ENCODE measurements at places on chromosomes 3 and 15.
A peak's percentile ranks its signal among the peaks of the same experiment; 100 is the strongest.

GRCh38 chr3:139751789-139752188 is 74.0 kb upstream of the NMNAT3 start:
- DNase-seq = no peak

GRCh38 chr15:94290730-94291129 is 59.4 kb downstream of the MCTP2 start:
- no peak for DNase-seq

- no peak for DNase-seq
Measured at GRCh38 chr3:14765576-14766427, 53.0 kb upstream of the FGD5 start.

- no peak for DNase-seq
Measured at GRCh38 chr3:188052169-188053035, 101.6 kb upstream of the LPP start.

GRCh38 chr15:74768771-74769342 is 13.0 kb upstream of the CSK start:
- peak; percentile 74 for DNase-seq

DNA sequence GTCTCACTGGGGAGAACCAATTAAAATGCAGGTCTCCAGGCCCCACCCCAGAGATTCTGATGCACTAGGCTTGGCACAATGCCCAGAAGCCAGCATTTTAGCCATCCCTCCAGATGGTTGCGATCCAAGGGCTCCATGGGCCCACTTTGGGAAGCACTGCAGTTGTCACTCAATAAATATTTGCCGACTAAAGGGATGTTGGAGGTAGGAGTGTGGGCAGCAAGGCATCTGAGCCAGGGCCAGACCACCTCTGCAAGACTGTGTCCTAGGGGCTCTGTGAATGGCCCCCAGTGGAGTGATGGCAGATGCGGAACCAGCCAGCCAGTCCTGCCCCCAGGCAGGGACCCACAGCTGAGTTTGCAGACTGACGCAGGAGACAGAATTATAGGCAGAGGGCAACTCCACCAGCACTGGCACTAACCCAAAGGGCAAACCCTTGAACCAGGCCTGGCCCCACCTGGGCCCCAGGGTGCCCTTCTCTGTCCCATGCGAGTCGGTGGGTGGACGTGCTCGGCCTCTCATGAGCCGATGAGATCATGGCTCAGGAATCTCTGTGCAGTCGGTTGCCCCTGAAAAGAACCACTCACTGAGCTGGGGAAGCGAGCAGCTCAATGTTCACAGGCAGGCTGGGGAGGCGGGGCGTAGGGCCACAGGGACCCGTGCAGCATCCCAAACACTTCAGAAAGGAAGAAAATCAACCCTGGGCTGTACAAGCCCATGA is 49.7 kb downstream of the SEMA5B start:
- peak; percentile 94 for DNase-seq

- no peak for DNase-seq
Measured at GRCh38 chr3:9107738-9108137, 141.7 kb downstream of the SRGAP3 start.

DNA sequence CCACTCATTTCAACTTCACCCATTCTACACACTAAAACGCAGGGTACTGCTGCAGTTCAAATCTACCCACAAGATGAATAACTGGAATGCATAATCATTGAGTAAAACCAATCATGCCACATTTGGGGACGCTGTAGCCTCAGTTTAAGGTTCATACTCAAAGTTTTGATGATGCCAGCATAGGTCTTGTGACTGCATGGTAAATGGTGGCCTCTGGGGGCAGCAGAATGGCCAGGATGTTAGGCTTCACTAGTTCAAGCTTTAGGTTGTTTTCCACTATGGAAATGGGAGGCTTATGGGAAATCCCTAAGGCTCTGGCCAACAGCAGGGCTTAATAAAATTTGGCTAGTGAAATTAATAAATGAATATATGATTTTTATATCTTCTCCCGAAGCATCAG is 104.3 kb upstream of the TSC22D2 start:
- DNase-seq = no peak

DNA sequence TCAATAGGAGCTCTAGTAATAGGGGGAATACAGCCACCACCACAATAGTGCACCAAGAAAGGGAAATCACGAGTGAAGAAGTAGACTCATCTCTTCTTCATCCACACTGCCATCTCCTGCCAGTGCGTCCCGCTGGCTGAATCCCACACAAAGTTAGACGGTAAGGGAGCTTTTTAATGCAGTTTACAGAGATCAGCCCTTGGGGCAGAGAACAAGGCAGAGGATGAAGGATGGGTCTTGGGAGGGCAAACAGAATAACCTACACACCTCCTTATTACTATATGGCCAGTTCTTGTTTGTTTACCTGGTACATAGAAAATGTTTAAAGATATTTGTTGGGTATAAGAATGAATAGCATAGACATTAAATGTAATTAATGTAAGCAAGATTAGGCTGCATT is 11.0 kb upstream of the DPH6 start:
- no peak for DNase-seq

DNA sequence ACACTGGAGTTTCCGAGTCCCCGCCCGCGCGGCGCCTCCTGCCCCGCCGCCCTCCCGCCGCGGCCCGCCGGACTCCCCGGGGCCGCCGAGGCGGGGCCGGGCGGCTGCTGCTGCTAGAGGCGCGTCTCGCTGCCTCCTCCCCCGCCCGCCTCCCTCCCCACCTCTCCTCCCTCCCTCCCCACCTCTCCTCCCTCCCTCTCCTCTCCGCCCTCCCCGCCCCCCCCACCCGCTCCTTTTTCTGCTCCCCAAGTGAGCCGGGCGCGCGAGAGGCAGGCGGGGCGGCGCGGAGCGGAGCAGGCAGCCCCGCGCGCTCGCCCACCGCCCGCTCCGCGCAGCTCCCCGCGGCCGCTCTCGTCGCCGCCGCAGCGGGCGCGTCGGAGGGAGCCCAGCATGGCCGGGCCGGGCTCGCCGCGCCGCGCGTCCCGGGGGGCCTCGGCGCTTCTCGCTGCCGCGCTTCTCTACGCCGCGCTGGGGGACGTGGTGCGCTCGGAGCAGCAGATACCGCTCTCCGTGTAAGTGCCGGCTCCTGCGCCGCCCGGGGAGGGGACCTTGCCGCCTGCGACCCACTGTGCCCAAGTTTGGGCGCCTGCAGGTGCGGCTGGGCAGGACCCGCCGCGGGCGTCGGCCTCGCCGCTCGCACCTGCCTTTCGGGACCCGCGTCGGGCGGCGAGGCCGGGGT is at the start of gene CACNA2D3:
Gene CACNA2D3, plus strand, starts transcription at position 229 of the 679 bp plus-strand sequence.
- peak; percentile 76 for DNase-seq

GRCh38 chr15:31840849-31841476 is 189.4 kb upstream of the CHRNA7 start:
- DNase-seq = peak; percentile 78

GRCh38 chr3:42148982-42149432 is 57.9 kb downstream of the TRAK1 start:
- DNase-seq = peak; percentile 86

GRCh38 chr3:45055032-45055410 is 28.9 kb downstream of the CLEC3B start:
- DNase-seq = peak; percentile 48

DNA sequence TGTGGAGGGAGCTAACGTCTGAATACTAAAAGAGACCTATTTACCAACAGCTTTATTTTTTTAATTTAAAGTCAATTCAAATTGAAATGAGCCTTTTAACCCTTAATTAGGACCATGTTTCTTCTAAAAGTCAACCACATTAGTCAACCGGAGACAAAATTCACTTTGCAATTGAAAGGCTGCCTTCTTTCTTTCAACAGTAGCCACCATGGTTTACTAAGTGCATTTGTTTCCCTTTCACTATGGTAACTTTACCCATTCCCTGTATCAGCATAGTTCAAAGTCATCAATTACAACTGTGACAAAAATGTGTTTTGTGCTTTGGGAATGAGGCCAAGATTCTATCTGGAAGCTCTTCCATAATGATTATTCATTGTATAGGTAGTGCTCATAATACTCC is 225.4 kb downstream of the EPHA3 start:
- no peak for DNase-seq

GRCh38 chr15:64092864-64093626 is 593 bp downstream of the CIAO2A start:
- DNase-seq = peak; percentile 62

- DNase-seq = no peak
Measured at GRCh38 chr3:14539742-14540491, at the start of gene GRIP2. Gene GRIP2, minus strand, starts transcription at chr3:14540342. Its CDS starts 34 bp downstream, at chr3:14540308.

DNA sequence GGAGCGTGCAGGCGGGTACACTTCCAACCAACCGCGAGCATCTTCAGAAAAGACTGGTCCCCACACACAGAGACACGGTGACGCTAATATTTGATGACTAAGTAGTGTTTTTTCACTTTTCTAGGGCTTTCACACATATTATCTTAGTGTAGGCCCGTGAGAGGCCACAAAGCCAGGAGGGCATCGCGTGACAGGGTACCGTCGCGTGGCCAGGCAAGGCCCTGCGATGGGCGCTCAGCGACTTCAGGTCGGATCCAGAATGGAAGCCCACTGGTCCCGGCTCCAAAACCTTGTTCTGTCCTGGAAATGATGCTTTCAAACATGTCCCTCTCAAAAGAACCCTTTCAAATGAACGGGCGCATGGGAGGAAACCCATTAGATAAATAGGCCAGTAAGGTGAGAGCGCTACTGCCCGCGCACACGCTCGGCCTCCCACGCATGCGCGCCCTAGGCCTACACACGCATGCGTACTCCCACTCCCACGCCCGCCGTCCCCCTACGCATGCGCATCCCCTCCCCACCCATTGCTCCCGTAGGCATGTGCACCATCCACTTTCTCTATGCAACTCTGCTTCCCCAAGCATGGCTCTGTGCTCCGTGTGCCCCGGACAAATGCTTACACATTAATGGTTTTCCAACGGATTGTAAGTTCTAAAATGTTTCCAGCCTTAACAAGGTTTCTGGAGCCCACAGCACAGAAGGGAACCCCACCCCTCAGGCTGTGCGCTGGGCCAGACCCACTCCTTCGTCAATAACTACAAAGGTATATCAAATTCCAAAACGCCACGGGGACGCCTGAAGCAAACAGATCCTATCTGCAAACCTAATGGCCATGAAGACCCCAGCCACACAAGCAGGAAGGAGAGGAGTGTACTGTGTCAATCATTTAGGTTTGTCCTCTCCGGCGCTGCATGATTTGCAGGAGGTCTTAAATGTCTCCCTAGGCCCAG is 72.1 kb downstream of the OCA2 start:
- DNase-seq = no peak

- no peak for DNase-seq
Measured at GRCh38 chr3:61192222-61192621, 59.0 kb downstream of the FHIT start.

GRCh38 chr15:91055548-91056331 is 33.3 kb upstream of the VPS33B start:
- peak; percentile 84 for DNase-seq

DNA sequence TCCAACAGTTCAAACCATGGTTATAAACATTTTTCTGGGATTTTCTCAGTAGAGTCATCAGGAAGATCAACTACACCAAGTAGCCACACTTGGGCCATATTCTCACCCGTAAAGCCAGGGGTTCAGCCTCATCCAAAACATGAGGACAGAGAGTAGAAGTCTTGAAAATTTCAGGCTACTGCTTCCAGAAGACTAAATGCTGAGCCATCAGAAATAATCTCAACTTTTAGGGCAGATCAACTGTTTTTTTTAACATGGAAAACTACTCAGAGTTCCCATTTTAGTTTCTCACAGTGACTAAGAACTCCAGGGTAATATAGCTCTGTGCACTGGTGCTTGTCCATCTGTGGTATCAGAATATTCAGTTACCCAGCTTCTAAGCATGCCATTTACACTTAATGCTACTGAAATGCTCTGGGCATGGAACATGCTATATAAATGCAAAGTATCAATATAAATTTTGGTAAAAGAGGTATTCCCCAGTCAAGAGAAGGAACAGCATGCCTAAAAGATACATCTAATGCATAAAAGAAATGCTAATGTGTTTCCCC is 300.1 kb upstream of the LRRN1 start:
- DNase-seq = no peak

DNA sequence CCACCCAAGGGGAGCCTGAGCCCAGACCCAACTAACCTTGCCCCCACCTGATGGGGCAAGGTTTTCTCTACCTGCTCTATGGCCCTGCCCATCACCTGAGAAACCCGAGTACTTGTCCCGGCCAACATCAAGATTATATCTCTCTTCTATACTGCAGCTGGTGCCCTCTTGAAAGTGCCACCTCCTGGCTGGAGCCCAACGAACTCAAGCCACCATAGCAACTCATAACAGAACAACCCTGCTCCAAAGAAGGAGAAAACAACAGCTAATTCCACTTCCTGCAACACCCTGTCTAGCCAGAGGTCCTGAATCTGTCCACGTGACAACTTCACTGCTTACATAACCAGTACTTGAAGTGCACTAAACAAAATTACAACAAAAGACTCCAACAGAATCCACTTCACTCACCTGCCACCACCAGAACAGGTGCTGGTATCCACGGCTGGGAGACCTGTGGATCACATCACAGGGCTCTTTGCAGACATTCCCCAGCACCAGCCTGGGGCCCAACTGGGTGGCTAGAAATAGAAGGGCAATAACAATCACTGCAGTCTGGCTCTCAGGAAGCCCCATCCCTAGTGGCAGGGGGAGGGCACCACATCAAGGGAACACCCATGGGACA is 49.2 kb downstream of the PIERCE2 start:
- DNase-seq = no peak

- DNase-seq = no peak
Measured at GRCh38 chr15:69524296-69524695, 71.7 kb downstream of the RPLP1 start.

- no peak for DNase-seq
Measured at GRCh38 chr15:57384024-57384423, 7.7 kb downstream of the CGNL1 start.

All from urothelium cell line (cell line).